ENCODE measurements at places on chromosomes 16 and 17.

DNA sequence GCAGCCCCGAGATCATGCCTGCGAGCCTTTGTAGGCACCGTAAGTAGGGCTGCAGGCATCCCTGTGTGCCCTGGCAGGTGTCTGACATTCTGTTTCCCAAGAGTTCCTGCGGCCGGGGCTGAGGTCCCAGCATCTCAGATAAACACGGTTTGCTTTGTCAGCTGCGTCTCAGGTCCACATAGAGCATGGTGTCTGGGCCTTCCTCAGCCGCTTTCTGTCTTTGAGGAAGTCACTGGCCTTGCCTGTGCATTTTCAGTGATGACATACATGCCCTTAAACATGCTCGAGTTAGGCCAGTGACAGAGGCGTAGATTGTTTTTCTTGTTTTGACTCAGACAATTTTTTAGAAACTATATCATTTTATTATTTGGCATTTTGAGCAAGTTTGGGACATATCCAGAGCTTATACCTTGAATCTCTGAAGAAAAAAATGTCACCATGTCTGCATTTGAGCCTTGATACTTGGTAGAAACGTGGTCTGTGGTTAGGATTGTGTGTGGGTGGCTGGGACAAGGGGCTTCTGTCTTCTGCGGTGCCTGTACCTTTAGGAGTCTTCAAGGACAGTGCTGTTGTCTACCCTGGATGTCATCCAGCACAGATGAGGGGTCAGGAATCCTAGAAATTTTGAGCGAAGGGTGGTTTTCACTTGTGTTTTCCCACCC lies 105.8 kb downstream of the SNX29 start:
- no peak for DNase-seq

- no peak for DNase-seq
These were observed 1.2 kb upstream of the LITAFD start for GRCh38 chr16:8880839-8881510.

DNA sequence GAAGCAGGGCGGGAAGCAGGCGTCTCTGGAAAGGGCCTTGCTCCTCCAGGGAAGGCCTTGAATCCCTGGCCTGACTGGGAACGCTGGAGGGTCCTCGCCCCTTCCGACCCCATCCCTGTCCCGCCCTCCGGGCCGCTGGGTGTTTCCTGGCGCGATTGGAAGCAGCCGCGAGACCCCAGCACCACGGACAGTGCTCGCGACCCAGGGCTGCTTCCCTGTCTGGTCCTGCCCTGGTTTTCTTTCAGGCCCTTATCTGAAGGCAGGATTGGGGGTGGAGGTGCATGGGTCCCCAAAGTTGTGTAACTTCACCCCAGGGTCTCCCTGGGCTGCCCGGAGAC lies 2.1 kb downstream of the MGAT5B start:
- DNase-seq = peak; percentile 24

DNA sequence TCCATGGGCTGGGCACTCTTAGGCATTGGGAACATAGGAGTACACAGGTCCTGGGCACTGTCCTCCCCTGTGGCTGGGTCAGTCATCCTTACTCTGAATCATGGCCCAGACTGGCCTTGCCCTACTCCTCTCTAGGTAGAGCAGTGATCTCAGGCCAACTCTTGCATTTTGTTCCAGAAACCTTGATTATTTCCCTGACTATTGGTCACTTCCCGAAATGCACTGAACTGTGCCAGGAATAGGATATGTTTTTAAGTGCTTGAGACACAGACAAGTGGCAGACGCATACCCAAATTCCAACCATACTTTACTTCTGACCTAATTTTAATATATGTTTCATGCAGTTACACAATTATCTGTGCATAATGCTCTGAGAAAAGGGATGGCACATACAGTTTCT lies 10.3 kb downstream of the KRABD2 start:
- no peak for DNase-seq

DNA sequence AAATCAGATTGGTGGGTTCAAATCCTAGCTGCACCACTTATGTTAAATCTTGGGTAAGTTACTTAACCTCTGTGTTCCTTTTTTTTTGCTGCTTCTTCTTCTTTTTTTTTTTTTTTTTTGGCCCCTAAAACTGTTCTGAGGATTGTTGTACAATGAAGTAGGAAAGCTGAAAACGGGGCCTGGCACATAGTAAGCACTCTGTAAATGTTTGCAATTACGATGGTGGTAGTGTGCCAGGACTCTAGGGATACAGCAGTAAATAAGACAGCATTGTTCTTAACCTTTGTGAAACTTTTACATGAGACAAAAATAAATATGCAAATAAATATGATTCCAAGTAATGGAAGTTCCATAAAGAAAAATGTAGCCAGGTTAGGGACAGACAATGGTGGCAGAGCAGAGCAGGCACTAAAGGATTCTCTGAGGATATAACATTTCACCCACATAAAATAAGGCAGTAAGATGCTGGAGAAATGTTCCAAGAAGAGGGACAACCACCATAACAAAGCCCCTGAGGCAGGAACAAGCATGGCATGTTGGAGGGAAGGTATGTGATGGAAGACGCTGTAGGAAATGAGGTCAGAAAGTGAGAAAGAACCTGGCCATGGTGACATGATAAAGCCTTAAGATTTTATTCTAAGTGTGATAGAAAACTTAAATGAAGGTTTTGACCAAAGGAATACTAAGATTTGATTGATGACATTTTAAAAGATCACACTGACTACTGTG lies 127.3 kb downstream of the NLK start:
- DNase-seq = no peak

DNA sequence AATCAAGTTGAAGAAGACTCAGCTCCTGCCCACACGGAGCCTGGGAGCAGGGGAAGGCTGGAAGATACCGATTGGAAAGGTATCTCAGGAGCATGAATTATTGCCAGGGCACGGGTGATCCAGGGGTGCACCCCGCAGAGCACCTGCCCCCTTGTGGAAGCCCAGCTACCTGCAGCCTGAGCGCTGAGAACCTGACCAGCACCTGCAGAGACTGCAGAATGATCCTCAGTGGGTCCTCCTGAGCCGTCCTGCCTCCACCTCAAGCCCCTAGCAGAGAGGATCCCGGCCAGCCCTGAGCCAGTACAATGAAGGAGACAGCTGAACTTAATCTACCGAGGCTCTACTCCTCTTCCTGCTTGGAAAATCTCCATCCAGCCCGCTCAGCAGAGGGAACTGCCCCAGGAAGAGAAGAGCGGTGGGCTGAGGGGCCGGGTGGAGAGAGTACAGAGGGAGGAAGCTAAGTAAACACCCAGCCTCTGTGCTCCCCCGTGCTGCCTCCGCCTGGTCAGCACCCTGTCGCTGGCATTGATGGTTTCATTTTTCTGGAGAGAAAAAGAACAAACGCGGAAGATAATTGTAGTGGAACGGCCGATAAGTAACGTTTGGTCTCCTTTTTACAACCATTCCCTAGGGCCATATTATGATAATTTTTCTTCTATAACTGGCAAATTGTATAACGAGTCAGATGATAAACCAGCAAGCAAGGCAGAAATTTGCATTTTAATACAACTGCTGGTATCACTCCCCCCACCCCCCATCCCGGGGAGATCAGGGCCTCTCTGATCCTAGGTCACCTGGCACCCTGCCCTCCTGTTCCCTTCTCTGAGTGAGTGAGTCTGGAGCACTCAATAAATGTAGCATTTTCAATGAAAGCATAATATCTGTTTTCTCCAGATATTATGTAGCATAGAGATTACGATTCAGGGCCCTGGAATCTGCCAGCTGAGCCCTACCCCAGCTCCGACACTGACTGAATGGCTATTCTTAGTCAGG lies 204.5 kb upstream of the RPL38 start:
- DNase-seq = peak; percentile 78

DNA sequence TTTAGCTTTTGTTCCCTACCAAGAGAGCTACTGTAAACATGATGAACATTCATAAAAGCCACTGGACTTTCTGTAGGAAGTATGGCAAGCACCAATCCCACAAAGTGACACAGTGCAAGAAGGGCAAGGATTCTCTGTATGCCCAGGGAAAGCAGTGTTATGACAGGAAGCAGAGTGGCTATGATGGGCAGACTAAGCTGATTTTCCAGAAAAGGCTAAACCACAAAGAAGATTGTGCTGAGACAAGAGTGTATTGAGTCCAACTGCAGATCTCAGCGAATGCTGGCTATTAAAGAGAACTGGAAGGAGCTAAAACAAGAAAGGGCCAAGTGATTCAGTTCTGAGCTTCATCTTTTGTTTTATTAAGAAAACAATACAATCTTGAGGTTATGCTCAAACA lies 60.5 kb upstream of the EFCAB3 start:
- DNase-seq = no peak

DNA sequence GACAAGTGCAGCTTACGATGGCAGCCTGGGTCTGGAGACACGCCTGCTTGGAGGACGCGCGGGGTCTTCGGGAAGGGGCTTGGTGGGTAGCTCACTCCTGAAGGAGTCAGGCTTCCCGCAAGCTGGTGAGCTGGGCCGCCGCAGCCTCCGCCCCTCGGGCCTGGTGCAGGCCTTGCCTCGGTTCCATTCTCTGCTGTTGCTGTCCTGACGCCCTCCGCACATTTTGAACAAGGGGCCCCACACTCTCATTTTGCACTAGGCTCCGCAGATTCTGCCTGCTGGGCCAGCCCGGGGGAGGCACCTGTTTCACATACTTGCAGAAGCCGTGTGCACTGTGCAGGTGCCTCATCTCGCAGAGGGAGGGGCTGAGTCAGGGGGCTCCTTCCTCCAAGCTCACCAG lies 31.9 kb upstream of the CBX4 start:
- no peak for DNase-seq

DNA sequence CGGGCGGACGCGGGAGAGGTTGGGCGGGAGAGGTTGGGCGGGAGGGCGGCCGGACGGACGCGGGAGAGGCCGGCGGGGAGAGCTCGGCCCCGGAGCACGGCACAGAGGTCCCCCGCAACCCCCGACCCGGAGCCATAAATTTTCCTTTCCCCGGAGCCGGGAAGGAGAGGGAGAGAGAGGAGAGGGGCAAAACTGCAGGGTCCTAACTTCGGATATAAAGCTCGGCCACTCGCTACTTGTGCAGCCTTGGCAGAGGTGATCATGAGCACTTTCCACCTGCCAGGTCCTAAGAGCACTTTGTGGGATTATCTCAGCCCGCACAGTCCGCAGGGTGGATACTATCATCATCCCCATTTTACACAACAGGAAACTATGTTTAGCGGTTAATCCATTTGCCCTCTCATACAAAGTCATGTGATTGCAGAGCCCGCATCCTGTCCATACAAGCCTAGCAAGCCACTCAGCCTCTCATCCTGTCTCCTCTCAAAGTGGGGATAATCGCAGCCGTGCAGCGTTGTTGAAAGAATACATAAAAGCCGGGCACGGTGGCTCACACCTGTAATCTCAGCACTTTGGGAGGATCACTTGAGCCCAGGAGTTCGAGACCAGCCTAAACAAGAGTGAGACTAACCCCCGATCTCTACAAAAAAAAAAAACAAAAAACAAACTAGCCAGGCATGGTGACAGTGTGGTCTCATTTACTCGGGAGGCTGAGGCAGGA lies 780 bp upstream of the DCAKD start:
- peak; percentile 29 for DNase-seq

- DNase-seq = peak; percentile 66
These were observed 12.7 kb upstream of the ARHGAP23 start for GRCh38 chr17:38415250-38416194.

GRCh38 chr17:41868568-41868967 lies 3.3 kb upstream of the KLHL11 start:
- no peak for DNase-seq

GRCh38 chr17:5789528-5789927 lies 205.2 kb upstream of the NLRP1 start:
- DNase-seq = no peak

DNA sequence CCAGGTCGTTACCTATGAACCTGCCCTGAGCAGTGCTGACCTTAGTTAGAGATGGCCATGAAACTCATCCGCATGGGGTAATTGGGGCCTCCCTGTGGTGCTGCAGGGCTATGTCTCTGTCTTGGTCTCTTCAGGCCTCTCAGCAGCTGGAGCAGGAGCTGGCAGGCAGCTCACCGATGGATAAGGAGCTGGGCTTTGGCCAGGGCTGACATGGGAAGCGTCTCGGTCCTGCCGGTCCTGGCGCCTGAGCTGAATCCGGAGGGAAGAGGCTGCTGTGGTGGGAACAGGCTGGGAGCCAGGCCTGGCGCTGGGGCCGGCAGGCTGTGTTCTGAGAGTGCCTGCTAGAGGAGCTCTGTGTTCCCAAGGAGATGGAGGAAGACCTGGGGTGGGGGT lies 10.1 kb downstream of the IL32 start:
- DNase-seq = no peak

GRCh38 chr17:16987066-16987829 lies 15.3 kb upstream of the TNFRSF13B start:
- no peak for DNase-seq

DNA sequence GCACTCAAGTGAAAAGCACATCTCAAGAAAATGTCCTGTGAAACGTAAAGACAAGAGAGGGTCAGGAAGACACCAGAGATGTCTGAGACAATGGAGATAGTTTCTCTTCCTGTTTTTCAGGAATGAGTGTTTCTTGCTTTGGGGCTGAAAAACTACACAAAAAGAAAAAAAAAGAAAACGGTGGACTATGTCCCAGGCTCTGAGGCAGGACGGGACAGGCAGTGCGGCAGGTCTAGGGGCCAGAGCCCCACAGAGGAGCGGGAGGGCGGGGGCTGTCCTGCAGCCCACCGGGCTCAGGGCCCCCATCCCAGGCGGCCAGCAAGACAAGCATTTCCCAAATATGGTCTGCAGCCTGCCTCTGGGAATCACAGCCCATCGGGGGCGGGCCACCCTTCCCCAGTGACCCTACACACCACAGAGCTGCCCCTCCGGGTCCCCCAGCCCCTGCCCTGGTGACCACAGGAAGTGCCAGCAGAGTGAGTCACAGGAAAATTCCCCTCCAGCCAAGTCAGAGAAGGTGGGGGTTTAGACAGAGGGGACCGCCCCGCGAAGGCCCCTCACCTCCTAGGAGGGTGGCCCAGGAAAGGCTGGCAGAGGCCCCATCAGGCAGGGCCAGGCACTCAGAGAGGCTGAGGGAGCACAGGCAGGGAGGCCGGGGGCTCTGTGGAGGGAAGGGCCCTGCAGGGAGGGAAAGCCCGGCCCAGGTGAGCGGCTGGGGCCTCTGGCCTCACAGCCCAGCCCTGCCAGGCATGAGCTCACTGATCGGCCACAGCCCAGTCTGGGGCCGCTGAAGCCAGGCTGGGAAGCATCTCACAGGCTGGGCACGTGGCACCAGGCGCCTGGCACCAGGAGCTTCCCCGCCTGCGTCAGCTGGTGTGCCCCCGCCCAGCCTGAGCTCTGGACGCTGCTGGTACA lies 6.3 kb downstream of the BCAR1 start:
- DNase-seq = no peak

DNA sequence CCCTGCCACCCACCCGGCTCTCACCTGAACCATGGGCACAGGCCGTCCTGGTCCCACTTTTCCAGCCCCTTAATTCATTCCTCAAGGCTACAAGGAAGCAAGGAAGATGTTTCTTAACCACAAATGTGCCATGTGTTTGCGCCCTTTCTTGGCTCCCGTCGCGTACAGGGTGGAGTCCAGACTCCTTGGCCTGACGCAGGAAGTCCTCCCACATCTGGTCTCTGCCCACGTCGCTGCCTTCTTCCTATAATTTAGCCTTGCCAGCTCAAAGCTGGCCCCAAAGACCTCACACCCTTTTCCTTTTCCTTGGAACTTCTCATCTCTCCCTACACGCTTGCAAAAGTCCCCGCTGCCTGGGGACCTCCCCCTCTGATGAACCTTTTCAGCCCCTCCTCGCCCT lies 38.8 kb upstream of the BHLHA9 start:
- DNase-seq = no peak

GRCh38 chr17:18246880-18247612 lies 11.5 kb downstream of the FLII start:
- DNase-seq = peak; percentile 38

Data from HAP-1 (cell line).